ENCODE measurements at places on chromosomes 5 and 9. TPM values are rescaled to one million over a fixed set of nuclear protein-coding genes. Genes with fewer than 3 reads are reported as not detected.

Gene SLC34A1
- not detected for total RNA-seq

Gene CTSV
- total RNA-seq, result not detected

DNA sequence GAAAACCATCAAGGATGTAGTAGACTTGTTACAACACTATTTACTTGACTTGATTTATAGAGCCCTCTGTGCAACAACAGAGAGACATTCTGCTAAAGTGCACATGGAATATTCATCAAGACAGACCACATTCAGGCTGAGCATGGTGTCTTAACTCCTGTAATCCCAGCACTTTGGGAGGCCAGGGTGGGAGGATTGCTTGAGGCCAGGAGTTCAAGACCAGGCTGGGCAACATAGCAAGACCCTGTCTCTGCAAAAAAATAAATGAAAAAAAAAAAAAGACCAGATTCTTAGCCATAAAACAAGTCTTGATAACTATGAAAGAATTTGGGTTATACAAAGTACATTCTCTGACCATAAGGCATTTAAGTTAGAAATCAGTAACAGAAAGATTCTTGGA lies 25.3 kb downstream of the DENND4C start:
- DNase-seq, result no peak

DNA sequence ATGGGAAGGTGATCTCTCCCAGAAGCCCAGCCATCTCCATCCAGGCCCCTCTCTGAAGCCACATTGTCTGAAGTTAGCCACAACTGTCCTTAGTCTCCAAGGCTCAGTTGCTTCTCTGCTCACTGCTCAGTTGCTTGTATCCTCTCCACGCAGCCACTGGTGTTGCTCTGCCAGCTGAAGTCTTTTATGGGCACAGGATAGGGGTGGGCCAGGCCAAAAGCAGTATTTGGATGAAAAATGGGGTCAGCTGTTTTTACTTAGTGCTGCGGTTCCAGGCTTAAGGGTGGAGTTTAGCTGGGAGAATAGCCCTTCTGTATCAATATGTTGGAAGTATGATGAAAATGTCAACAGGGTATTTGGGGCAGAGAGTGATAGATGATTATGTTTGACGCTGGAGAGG lies 168.8 kb upstream of the PPP1R2B start:
- DNase-seq, result no peak

DNA sequence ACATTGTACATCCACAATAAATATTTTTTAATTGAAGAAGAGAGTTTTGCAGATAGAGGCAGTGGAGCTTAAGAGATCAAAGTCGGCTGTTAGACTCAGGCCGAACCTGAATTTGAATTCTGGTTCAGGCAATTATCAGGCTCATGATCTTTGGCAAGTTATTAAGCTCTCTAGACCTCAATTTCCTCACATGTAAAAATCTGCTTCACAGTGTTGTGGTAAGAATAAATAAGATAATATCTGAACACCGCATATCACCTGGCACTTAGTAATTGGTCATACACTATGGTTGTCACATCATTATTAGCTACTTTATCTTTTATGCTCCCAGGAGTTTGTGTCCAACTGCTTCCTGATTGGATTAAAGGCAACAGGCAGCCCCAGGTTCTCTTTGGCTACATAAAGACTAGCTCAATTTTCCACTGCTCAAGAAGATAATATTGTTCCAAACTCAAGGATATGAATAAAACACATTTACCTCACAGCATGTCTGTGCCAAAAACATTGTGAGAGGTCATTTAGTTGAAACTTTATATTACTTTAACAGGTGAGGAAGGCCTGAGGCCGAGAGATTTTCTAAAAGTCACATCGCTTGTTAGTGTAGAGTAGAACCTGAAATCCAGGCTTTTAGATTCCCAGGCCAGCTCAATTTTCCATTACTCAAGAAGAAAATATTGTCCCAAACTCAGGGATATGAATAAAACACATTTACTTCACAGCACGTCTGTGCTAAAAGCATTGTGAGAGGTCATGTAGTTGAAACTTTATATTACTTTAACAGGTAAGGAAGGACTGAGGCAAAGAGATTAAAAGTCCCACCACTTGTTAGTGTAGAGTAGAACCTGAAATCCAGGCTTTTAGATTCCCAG lies 289.2 kb upstream of the PTGER4 start:
- no peak for DNase-seq

- no peak for DNase-seq
These were observed 444.4 kb downstream of the SPATA31A7 start for GRCh38 chr9:61634192-61634591.

GRCh38 chr5:10982626-10983025 lies 221.6 kb upstream of the DAP start:
- DNase-seq, result no peak

GRCh38 chr5:149172709-149173505 lies 31.6 kb downstream of the ABLIM3 start:
- no peak for DNase-seq

Gene TSSK1B
- 0.63 TPM for total RNA-seq

DNA sequence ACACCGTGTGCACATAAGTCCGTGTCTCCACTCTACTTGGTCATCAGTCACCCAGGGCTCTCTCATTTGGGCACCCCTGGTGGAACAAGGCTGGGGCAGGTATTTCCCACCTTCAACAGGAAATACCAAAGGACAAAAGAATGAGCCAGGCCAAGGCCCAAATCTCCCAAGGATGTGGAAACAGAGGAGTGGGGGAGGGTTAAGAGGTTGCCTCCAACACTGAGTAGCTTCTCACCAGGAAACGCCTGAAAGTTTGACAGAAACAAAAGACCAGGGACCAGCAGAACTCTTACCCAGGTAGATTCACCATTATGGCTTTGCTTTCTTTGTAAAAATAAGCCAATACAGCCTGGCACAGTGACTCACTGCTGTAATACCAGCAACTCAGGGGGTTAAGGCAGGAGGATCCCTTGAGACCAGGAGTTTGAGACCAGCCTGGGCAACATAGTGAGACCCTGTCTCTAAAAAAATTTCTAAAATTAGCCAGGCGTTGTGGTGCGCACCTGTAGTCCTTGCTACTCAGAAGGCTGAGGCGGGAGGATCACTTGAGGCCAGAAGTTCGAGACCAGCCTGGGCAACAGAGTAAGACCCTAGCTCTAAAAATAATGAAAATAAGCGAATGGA lies 12.7 kb downstream of the SLC1A3 start:
- DNase-seq, result no peak

GRCh38 chr5:165757791-165758190 lies 2252.4 kb downstream of the MAT2B start:
- DNase-seq, result no peak

Gene OR1Q1
- total RNA-seq, result not detected

- no peak for DNase-seq
These were observed 12.7 kb downstream of the CSF2 start for GRCh38 chr5:132086277-132086794.

DNA sequence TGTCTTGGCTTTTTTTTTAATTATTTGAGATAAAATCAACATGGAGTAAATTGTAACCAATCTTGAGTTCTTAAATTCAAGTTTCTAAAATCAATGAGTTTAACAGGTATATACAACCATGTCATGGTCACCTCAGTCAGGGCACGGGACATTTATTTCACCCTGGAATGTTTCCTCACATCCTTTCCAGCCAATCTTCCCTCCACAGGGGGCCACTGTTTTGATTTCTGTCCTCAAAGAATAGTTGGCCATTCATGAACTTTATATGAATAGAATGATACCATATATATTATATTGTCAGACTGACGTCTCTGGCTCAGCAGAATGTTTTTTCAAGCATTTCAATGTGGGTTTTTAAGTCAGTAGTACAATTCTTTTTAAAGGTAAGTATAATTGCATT lies 806 bp downstream of the ZNF474 start:
- DNase-seq, result no peak

DNA sequence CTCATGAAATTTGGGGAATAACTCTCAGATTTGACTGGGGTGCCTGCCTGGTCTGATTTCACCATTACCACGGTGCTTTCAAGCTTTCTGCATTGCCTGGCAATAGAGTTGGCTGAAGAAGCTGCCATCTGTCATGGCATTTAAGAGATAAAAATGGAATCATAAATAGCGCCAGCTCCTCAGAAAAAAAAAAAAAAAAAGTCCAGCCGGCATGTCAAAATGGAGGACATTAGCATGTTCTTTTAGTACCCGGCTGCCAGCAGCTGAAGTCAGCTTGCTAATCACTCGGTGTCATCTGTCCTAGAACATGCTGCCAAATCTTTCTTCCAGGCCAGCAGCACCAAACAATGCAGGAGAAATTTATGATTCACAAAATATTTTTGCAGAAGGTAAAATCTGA lies 57.7 kb upstream of the CER1 start:
- no peak for DNase-seq

Gene CRB2
- total RNA-seq, result not detected

DNA sequence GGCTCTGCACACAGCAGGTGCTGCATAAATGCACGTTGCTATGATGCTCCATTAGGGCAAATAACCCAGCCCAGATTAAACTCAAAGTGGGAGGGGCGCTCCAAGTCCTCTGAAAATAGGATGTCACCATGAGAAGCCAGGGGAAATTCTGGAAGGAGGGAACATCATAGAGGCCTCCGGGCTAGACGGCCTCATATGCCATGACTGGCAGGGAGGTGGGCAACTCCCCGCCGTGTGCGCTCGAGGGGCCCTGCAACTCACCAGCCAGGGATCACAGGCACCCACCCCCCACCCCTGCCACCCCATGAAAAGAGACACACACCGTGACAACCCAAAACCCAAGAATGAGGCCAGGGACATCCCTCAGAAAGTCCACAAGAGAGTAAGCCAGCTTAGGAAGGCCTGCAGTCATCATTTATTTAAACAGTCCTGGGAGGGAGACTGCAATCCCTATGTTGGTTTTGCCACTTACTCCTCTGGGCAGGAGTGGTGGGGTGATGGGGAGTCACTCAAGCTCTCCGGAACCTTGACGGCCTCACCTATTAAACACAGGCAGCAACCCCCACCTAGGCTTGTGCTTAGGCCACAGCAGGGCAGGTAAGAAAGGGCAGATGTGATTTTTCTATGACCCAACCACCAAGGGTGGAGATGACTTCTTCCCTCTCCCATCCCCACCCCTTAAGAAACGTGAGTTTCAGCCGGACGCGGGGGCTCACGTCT lies 4.0 kb downstream of the VAV2 start:
- DNase-seq, result peak; percentile 5

Gene LVRN
- 12.9 TPM for total RNA-seq

DNA sequence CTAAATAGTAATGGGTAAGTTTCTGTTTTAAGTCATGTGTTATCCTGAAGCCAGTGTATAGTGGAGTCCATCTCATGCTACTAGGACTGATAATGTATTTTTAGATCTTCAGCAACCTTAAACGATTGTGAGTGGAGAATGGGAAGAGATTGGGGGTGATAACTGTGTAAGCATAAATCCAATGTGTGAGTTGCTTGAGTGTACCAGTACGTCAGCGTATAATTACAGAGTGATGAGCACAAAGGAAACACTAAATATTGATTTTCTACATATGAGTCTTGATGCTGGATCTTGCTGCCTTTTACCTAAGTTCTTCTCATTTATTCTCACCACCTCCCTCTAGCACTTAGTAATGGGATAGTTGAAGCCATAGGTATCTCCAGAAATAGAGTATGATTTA lies 16.3 kb upstream of the IZUMO3 start:
- DNase-seq, result no peak

- no peak for DNase-seq
These were observed 601.5 kb downstream of the IRX1 start for GRCh38 chr5:4197151-4197550.

Gene IL9
- not detected for total RNA-seq

DNA sequence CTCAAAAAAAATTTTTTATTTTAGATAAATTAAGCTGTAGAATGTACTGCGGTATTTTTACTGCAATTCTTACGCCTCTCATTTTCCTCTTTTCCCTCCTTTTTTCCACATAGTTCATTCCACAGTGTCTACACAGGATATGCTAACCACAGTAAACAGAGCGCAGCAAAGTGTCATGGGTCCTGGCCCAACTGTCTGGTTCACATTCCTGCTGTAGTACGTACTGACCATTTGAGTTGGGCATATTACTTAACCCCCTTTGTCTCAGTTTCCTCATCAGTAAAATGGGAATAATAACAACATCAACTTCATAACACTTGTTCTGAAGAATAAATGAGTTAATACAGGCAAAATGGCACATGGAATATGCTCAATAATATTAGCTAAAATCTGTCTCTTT lies 41.6 kb downstream of the SLC44A1 start:
- DNase-seq, result no peak

- DNase-seq, result no peak
These were observed 86.8 kb downstream of the NLN start for GRCh38 chr5:65808818-65809217.

DNA sequence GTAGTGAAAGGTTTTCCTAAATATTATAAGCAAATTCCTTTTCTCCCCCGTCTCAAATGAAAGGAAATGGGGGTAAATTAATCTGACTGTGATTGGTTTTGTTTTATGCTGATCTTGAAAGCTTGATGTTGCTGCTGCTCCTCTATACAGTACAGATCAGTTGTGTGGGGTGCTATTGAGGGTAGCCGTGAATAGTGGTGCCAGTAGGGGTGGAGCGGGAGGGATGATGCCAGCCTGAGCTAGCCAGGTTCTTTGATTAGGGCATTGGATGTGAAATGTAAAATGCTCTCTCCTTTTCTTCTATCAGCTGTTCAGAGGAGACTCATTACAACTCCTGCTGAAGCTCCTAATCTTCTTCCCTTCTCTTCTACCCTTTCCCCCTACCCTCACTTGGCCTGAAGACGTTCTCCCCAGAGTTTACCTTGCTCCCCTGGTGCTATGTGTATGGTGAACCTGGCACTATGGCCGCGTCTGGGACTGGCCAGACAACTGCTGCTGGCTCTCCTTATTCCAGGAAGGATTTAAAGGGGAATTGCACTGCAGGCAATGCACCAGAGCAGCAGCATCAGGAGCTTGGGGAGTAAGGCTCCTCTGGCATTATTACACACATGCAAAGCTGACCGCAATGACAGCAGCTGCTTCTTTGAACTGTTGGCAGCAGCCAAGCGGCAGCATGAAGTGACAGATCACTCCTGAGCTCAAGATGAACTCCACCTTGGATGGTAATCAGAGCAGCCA lies 566 bp downstream of the GPR21 start:
- no peak for DNase-seq

- DNase-seq, result peak; percentile 74
These were observed 1161.7 kb upstream of the DMAC1 start for GRCh38 chr9:8961186-8961851.

DNA sequence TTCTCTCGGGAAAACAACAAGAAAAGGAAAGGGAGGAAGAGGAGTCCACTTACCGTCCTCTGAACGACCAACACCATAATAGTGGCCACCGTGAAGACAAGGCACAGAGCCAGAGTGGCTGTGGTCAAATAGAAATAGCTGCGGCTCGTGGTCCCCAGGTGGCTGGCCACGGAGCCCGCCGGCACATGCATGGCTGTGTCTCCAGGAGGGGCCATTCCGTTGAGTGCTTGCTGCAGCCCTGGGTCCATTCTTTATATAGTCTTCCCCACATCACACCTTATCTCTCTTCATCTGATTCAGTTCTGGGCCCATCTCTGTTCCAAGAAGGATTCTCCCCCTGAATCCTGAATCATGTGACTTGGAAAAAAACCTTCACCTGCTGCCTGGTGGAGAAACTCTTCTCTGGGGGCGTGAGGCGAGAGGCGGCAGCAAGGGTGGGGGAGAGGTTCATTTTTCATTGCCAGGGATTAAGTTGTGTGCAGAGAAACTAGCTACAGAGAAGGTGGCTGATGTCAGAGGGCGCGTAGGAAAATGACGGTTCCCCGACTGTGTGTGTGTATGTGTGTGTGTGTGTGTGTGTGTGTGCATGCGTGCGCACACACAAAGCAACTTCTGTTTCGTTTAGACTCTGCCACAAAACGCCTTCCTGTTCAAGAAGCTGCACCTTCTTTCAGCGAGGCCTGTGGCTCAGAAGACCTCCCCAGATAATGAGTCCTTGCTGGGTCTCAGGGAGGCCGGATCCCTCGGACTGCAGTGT lies at the start of gene TNFSF8:
TNFSF8 (minus strand) TSS at position 536 of the 757 bp plus-strand sequence; CDS start at position 248, 288 bp downstream.
- DNase-seq, result no peak

- no peak for DNase-seq
These were observed 15.1 kb upstream of the IRF1 start for GRCh38 chr5:132505641-132506040.

Data from tibial nerve (tissue), 4 donors.